ENCODE measurements at places on chromosomes 4 and X.

DNA sequence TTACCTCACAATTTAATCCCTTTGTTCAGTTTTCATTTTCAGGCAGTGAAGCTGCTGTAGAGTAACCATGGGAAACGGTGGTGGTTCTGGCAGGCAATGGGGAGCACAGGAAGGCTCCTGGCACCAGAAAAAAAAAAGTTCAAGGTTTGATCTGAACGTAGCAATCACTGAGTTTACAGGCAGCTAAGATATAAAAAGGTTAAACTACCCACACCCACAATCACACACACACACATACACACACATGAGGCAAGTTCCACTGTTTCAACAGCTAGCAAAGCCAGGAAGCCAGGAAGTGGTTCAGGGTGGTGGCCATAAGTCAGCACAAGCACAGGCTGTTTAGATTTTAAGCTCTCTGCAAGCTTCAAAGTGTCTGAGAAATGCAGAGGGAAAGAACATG lies at the start of gene SULT1B1:
Gene SULT1B1, minus strand, starts transcription at position 166 of the 400 bp plus-strand sequence. CDS start 5,403 bp downstream, outside the sequence.
- no peaks in the 10 kb centered on the region for H3K27me3 ChIP-seq
- H3K27ac ChIP-seq = peak within 1 kb of the TSS; percentile 61
- H3K4me3 ChIP-seq = peak within 1 kb of the TSS; percentile 81

GRCh38 chr4:8283631-8284121 lies 14.1 kb downstream of the HTRA3 start:
- no peaks in the 10 kb centered on the region for H3K27me3 ChIP-seq
- no peaks in the 10 kb centered on the region for H3K4me1 ChIP-seq
- no peaks in the 10 kb centered on the region for H3K36me3 ChIP-seq
- no peak for DNase-seq

DNA sequence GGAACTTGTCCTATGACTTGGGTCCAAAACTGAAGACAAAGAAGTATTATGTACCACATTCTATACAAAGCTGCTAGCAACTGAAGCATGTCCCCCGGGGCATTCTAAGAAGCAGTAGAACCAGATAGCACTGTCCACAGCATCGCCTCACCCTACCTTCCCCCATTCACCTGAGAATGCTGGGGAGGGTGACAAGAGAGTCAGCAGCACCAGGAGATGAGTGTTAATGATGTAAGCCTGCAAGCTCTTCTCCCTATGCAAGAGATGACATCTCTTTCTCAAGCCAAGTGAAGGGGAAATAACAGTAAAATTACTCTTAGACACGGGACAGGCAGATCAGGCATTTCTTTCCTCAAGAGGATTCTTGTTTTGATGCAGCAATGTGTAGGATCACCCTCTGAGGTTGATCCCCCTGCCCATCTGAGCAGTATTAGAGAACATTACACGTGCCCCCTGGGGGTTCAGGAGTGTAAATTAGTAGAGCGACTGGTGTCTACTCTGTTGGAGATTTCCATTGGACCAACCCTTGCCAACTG lies 13.9 kb upstream of the TLR1 start:
- H3K4me3 ChIP-seq = no peak overlapping the region
- H3K4me1 ChIP-seq = peaks cover 20% of the 10 kb centered on the region
- peak overlapping the region; percentile 35 for H3K27ac ChIP-seq
- no peak for DNase-seq
- H3K36me3 ChIP-seq = peaks cover 19% of the 10 kb centered on the region

DNA sequence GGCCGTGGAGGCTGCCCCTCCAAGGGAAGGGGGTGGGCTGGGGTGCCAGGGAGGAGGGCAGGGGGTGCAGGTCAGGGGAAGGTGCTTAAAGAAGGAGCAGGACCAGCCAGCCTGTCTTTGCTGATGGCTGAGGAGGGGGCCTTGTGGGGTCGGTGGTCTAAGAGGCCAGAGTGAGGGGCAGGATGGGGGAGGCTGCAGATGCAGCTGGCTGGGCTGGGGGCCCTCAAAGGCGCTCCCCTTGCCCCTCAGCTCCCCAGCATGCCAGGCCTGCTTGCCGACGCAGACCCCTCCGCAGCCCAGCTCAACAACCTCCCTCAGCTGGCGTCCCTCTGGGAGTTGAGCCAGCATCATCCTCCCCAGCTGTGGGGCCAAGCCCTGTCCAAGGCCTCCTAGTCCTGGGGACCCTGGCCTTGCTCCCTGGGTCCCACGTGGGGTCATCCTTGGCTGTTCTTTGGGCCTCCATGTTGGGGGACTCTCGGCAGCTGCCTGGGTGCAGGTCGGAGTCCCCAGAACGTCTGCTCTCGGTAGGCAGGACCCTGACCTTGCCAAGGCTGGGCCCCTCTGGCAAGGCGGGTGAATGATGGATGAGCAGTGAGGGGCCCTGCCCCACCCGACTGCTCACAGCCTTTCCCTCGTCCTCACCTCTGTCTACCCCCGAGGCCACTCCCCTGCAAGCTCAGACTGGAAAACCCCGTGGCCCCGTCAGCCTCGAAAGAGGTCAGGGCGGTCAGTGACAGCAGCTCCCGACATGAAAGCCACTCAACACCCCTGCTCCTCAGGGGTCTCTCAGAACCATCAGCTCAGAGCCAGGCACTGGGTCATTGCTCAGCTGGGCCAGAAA lies 119.4 kb downstream of the FAM53A start:
- no peaks in the 10 kb centered on the region for H3K4me1 ChIP-seq
- no peak overlapping the region for H3K27ac ChIP-seq
- H3K36me3 ChIP-seq = no peaks in the 10 kb centered on the region
- no peak for DNase-seq
- H3K27me3 ChIP-seq = peaks cover 2% of the 10 kb centered on the region
- no peak overlapping the region for H3K4me3 ChIP-seq

GRCh38 chr4:183503497-183504063 lies 1.3 kb upstream of the ING2 start:
- peak overlapping the region; percentile 97 for H3K4me3 ChIP-seq
- peaks cover 12% of the 10 kb centered on the region for H3K4me1 ChIP-seq
- no peaks in the 10 kb centered on the region for H3K36me3 ChIP-seq
- H3K27ac ChIP-seq = peak overlapping the region; percentile 97
- DNase-seq = no peak

DNA sequence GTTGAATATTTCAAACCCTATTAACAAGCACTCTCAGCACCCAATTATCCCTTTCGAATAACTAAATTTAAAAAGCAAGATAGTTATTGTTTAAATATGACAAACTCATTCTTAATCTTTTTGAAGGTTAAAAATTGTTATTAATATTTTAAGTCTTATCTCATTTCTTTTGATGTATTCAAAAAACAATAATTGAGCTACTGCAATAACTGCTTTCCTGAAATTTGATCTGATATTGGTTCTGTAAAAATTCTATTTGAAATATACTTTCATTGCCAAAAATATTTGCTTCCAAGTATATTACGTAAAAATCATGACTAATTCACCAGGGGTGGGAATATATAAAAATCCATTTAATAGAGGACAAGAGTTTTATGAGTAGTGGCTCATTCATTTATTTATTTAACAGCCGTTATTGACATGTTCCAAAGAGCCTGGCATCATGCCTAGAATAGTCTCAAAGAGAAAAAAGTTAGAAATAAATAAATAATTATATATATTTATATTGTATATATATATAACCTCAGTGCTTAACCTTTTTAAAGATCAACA lies 34.4 kb downstream of the GLRA3 start:
- DNase-seq = no peak
- H3K4me1 ChIP-seq = no peaks in the 10 kb centered on the region
- H3K36me3 ChIP-seq = no peaks in the 10 kb centered on the region
- no peak overlapping the region for H3K27ac ChIP-seq

DNA sequence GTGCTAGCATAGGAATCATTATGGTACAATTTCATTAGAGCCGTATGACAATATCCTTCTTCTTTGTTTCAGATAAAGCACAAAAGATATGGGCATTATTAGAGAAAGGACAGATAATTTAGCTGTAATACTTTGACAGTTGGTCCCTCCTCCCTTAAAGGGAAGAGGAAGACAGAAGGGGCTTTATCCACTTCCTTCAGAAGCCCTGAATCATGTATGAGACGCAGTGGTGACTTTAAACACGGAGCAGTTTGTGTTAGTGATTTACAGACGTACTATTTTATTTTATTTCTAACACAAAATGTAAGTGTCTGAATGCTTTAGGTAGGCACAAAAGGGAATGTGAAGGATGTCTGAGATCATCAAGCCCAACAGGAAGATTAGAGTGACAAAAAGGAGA lies 467.7 kb downstream of the IL15 start:
- H3K27me3 ChIP-seq = no peaks in the 10 kb centered on the region
- no peak for DNase-seq
- no peaks in the 10 kb centered on the region for H3K36me3 ChIP-seq

DNA sequence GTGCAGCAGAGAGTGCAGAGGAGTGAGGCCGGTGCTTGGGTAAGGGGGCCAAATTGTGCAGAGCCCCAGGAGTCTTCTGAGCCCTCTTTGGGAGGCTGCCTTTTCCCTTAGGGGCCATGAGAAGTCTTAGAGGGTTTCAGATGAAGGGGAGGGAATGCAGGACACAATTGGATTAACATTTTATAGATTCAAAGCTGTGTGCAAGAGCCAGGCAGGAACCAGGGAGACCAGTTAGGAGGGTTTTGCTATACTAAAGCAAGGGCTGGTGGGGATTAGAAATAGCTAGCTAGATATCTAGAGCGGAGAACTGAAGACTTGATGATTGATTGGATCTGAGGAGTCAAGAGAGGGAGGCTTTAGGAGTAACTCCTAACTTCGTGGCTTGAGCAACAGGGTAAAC lies 49.5 kb upstream of the SETD7 start:
- H3K36me3 ChIP-seq = peaks cover 12% of the 10 kb centered on the region
- no peak for DNase-seq
- peaks cover 14% of the 10 kb centered on the region for H3K4me1 ChIP-seq

DNA sequence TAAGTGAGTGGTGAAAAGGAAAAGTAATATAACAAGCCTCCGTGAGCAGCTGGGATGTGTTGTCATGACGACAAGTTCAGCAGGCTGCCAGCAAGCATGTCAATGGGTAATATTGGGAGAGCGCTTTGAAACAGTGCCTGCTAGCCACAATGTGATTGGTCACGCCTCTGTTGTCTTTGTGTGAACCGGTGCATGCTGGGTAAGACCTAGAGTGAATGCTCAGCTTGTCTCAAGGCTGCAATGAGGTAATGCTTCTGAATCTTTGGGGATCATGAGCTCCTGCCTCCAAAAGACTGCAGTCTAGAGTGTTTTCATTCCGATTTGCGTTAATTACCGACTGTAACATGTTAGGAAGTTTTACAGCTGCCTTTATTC lies 54.9 kb downstream of the STOX2 start:
- no peak overlapping the region for H3K4me3 ChIP-seq
- DNase-seq = no peak
- H3K27ac ChIP-seq = no peak overlapping the region
- H3K27me3 ChIP-seq = peaks cover 4% of the 10 kb centered on the region
- H3K4me1 ChIP-seq = no peaks in the 10 kb centered on the region

DNA sequence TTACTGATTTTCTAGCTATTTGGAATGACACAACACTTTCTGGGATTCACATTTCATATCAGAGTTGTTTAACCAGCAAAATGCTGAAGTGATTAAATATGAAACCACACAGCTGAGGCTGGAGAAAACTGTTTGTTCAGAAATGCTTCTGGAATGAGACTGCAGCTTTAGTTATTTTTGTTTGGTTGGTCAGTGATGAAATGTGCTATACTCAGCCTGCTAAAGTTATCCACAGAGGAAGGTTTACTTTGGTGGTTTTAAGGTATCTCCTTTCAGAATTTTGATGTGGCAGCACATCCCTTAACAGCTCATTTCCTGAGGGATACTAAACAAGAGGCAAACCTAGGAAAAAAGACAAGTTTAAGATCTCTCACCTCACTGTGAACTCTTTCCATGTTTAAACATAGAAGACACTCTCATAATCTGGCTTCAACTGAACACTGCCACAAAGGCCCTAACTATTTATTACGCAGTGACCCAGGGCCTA lies 106.6 kb upstream of the PDE5A start:
- no peaks in the 10 kb centered on the region for H3K27me3 ChIP-seq
- H3K36me3 ChIP-seq = no peaks in the 10 kb centered on the region
- no peak overlapping the region for H3K4me3 ChIP-seq
- no peaks in the 10 kb centered on the region for H3K4me1 ChIP-seq

DNA sequence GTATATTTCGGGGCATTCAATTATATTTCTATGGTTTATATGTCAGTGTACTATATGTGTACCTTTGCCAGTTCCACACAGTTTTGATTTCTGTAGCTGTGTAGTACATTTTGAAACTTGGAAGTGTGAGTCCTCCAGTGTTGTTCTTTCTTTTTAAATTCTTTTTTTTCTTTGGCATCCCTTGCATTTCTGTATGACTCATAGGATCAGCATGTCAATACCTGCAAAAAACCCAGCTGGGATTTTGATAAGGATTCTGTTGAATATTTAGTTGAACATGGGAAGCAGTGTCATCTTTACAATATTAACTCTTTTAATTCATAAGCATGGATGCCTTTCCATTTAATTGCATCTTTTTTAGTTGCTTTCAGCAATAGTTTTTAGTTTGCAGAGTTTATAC lies 100.0 kb downstream of the SH3BGRL start:
- H3K27ac ChIP-seq = no peak overlapping the region
- no peaks in the 10 kb centered on the region for H3K27me3 ChIP-seq
- no peak for DNase-seq
- no peaks in the 10 kb centered on the region for H3K4me1 ChIP-seq
- no peak overlapping the region for H3K4me3 ChIP-seq
- peaks cover 8% of the 10 kb centered on the region for H3K36me3 ChIP-seq

DNA sequence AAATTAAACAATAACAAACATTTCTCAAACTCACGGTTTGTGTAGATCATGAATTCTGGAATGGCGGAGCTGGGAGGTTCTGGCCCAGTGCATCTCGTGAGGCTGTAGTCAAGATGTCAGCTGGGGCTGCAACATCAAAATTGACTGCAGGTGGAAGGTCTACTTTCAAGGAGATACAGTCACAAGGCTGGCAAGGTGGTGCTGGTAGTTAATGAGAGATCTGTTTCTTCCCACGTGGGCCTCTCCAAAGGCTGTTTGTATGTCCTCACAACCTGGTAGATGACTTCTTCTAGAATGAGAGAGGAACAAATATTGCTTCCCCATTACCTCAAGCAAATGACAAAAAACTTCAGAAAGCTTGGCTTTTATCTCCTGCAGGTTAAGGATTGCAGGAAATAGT lies 8.0 kb upstream of the PRDX4 start:
- H3K27ac ChIP-seq = peak overlapping the region; percentile 40
- DNase-seq = no peak
- peaks cover 23% of the 10 kb centered on the region for H3K4me1 ChIP-seq
- H3K4me3 ChIP-seq = no peak overlapping the region
- no peaks in the 10 kb centered on the region for H3K36me3 ChIP-seq

- H3K4me1 ChIP-seq = no peaks in the 10 kb centered on the region
- no peak overlapping the region for H3K4me3 ChIP-seq
- no peak overlapping the region for H3K27ac ChIP-seq
- no peaks in the 10 kb centered on the region for H3K27me3 ChIP-seq
- no peaks in the 10 kb centered on the region for H3K36me3 ChIP-seq
These were observed 54.1 kb downstream of the SRPX start for GRCh38 chrX:38166478-38167083.

DNA sequence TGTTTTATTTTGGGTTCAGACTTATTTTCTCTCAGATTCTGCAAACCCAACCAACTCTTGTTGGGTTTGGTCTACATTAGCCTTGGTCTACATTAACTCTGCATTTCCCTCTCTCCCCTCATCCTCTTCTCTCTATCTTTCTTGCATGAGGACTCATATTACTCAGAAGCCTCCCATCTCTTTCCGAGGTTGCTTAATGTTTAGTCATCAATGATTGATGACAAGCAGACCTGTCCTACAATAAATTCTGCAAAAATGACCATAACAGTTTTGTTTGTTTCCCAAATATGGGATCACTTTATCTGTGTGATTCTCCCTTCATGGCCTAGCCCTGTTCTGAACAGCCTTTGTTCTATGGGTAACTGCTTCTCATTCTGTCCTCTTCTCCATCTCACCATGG lies 75.2 kb downstream of the GABRB1 start:
- H3K4me3 ChIP-seq = no peak overlapping the region
- DNase-seq = no peak
- H3K36me3 ChIP-seq = no peaks in the 10 kb centered on the region
- no peaks in the 10 kb centered on the region for H3K4me1 ChIP-seq

All from natural killer cell treated with Interleukin-12 subunit alpha and Interleukin-12 subunit beta and Interleukin-15 and Interleukin-18, amount 100 ng/mL, for 72 hours (primary cell).